WERI-Rb-1 (cell line): ENCODE measurements at places on chromosomes 12 and 14.

- DNase-seq = no peak
These were observed 23.5 kb upstream of the AMN start for GRCh38 chr14:102898776-102899515.

DNA sequence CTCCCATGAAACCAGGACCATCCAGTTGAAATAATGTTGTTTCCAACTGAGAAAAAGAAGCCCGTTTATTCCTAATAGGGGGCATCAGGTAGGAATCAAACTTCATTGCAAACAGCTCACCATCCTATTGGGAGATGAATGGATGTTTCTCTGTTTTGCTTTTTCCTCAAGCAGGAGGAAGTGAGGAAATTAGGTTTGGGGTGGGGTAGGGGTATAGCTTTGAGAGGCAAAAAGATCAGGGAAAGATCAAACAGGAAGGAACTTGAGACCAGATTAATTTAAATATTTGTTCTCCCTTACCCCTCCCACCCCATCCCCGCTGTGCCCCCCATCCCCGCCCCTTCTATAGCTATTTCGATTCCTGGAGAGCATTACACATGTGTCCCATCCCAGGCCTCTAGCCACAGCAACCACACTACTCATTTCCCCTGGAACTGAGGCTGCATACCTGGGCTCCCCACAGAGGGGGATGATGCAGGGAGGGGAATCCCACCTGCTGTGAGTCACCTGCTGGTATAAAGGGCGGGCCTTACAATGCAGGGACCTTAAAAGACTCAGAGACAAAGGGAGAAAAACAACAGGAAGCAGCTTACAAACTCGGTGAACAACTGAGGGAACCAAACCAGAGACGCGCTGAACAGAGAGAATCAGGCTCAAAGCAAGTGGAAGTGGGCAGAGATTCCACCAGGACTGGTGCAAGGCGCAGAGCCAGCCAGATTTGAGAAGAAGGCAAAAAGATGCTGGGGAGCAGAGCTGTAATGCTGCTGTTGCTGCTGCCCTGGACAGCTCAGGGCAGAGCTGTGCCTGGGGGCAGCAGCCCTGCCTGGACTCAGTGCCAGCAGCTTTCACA, at the start of gene IL23A:
TSS of gene IL23A (plus strand) at position 577 of the 850 bp plus-strand sequence. CDS start at position 738, 161 bp downstream.
- no peak for DNase-seq

DNA sequence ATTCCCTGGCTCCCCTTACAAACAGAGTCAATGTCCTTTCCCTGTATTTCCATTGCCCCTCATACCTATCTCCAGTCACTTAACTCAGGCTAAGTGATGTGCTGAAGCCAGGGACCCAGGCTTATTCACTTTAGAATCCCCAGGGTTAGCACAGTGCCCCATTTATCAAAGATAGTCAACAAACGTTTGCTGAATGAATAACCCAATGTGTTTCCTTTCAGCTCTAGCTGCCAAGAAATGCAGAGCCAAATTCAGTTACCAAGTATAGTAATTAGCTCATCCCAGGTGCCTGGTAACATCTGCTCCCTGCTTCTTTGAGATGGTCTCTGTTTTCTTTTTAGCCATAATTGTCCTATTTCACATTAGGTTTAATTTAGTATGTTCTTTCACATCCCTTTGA, 189.5 kb downstream of the PHLDA1 start:
- no peak for DNase-seq

DNA sequence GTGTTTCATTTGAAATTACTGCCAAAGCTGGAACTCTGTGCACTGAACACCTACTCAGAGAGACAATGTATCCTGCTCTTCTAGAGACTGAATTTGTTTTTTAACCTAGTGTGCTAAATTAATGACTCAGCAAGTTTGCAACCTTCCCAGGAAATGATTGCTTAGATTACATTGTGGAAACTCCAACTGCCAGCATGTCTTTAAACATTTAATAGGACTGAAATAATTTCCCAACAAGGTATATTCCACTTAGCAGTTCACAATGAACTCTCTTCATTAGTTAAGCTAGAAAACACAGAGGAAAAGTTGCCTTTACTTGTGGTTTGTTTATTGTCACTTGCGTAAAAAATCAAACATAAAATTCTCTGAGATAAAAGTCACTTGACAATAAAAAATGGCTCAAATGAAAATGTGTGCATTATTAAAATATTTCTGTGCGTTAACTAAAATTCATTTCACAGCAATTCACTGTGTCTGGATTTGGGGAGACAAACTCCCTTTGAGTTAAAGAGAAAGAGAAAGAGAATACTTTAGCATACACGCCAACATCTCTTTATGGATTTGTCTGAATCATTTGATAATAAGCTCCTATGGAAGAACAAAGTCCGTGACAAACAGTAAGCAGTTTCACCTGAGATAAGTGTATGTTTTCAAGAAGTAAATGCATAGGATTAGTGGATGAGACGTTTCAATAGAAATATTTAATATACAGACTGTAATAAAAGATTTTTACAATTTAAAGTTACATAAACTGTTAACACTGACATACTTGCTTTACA, 284.0 kb downstream of the PRKD1 start:
- DNase-seq = no peak

DNA sequence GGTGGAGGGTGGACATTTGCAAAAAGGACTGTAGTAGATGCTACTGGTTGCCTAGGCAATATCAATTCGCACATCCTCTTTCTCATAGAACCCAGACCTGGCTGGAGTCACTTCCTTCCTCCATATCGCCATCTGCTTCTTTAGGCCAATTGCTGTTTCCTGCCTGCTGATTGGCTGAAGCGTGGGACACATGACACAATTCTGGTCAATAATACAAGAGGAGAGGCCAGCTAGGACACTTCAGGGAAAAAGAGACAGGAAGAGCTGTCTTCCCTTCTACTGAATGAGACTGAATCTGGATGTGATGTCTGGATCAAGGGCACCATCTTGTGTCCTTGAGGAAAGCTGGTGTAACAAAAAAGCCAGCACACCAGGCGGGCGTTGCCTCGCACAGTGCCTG, 53.8 kb downstream of the TRPV4 start:
- DNase-seq = no peak

- no peak for DNase-seq
These were observed 11.3 kb downstream of the SYNE3 start for GRCh38 chr14:95505030-95505589.

- DNase-seq = no peak
These were observed 75.8 kb downstream of the PELI2 start for GRCh38 chr14:56194042-56194441.

DNA sequence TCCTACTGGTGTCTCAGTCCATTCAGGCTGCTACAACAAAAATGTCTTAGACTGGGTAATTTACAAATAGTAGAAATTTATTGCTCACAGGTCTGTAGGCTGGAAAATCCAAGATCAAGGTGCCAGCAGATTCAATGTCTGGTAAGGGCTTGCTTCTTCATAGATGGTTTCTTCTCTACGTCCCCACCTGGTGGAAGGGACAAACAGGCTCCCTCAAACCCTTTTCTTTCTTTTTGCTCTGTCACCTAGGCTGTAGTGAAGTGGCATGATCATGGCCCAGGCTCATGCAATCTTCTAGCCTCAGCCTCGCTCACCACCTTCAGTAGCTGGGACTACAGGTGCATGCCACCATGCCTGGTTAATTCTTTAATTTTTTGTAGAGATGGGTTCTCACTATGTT, 106.8 kb upstream of the RPH3A start:
- DNase-seq = no peak

DNA sequence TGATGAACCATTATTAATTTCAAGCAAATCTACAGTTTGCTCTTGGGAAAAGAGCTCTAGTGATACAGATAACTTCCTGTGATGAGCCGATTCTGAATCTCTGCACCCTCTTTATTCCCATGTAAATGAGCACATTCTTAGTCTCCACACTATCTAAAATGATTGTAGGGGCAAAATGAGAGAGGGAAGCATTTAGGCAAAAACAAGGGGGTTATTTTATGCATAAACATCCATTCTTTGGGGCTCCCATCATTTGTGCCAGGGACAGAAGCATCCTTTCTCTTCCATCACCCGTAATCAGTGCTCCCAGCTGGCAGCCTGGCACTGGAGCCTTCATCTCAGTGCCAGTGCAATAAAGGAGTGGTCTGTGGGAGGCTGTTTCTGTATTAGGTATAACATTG, 1.7 kb upstream of the GPD1 start:
- DNase-seq = no peak

- DNase-seq = no peak
These were observed 15.0 kb upstream of the TC2N start for GRCh38 chr14:91882369-91882768.

GRCh38 chr14:105388110-105388951, 10.0 kb upstream of the TEX22 start:
- DNase-seq = no peak

- no peak for DNase-seq
These were observed 3.0 kb downstream of the ZBTB1 start for GRCh38 chr14:64507376-64508156.

DNA sequence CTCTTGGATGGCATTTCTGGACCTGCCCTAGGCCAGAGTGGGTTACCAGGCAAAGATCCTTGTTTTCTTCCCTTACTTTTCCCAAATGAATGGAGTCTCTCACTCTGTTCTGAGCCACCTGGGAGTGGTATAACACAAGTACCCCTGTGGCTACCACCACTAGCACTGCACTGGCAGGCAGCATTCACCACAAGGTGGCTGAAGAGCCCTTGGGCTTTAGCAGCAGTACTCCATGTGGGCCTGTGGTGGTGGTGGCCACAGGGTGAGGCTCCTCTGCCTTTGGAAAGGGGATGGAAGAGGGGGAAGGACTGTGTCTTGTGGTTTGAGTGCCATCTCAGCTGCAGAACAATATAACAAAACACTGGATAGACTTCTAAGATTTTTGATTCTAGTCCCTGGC, 38.1 kb upstream of the LMNTD1 start:
- peak; percentile 46 for DNase-seq

GRCh38 chr12:112341046-112341825, 41.0 kb downstream of the HECTD4 start:
- DNase-seq = no peak

- no peak for DNase-seq
These were observed 261.2 kb downstream of the ACSS3 start for GRCh38 chr12:81339071-81339470.

GRCh38 chr12:15842108-15842507, 40.1 kb upstream of the STRAP start:
- DNase-seq = no peak

DNA sequence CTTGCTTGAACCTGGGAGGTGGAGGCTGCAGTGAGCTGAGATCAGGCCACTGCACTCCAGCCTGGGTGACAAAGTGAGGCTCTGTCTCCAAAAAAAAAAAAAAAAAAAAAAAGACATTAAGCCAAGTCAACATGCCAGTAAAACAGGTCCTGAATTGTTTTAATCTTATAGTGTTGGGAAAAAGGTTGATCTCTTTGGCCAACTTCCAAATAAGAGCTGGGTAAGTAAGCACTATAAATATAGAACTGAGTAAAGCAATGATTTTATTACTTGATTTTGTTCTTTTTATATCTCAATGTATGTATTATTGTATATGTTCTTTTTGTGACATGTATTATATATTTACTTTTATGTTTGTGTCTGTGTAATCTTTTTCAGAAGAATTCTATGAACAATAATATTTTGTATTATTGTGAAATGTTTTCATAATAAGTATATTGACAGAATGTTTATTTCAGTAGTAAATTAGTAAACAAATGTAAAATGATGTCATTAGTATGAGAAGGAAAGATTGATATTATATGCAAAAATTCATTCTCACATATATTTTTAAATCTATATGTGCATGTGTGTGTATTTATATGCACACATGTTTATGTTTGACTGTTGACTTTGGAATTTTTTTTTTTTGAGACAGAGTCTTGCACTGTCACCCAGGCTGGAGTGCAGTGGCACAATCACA, 9.6 kb upstream of the AKAP6 start:
- no peak for DNase-seq

- no peak for DNase-seq
These were observed 148.2 kb downstream of the ADGRD1 start for GRCh38 chr12:131101703-131102492.

DNA sequence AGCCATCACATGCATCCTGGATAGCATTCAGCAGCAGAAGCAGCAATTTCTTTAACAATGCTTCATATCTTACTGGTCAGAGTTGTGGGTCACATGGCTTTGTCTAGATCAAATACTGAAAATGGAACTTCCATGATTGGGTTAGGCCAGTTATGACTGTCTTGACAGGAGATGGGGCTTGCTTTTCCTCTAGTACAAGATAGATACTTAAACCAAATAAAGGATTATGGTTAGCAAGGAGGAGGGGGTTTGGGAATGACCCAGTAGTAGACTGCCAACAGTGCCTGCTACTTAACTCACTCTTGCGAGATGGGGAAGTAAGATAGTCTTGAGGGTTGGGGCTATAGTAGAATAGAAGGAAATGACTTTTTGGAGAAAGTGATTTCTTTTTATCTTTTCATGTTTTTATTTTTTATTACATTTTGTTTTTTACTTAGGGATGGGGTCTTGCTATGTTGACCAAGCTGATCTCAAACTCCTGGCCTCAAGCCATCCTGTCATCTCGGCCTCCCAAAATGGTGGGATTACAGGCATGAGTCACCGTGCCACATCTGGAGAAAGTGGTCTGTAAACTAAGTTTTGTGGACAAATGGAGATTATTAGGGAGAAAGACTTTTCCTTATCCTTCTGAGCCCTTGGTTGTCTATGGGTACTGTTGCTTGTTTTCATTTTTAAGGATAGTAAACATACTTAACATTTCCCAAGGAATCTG, 37.6 kb downstream of the WNK1 start:
- DNase-seq = no peak

DNA sequence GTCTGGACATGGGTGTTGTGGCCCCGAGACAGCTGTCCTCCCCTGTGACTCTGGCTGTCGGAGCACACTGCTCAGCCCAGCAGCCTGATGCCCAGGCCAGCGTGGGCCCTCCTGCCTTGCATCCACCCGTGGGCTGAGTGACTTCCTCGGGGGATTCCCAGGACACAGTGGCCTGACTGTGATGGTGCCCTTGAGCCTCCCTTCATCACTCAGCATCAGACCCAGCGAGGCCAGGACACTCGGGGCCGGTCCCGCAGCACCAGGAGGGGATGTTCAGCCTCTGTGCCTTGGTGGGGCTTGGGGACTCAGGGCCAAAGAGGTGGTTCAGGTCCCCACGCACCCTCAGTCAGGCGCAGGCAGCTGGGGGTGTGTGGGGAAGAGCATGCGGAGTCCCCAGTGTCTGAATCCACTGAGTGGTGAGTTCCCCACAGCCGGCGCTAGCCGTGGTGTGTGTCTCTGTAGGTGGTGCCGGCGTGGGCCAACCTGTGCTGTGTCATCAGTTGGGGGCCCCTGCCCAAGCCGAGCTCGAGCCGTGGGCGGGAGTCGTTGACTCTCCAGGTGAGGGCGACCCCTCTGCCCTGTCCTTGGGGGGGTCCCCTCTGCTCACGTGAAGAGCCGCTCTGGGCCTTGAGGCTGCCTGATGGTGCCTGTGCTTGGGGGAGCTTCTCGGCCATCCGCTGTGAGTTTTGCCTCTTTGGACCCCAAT, 185.8 kb downstream of the ADGRD1 start:
- no peak for DNase-seq

GRCh38 chr12:5723071-5723470, 222.0 kb downstream of the ANO2 start:
- DNase-seq = no peak

- no peak for DNase-seq
These were observed 1.9 kb downstream of the CCDC91 start for GRCh38 chr12:28192125-28192524.
